ENCODE measurements at places on chromosomes 4 and X. TPM values are rescaled to one million over a fixed set of nuclear protein-coding genes. Genes with fewer than 3 reads are reported as not detected.

The PCDH10 gene
- not detected for total RNA-seq

The JCHAIN gene
- total RNA-seq = 0.84 TPM

The SLC26A1 gene
- 0.37 TPM for total RNA-seq

The PAGE1 gene
- total RNA-seq = not detected

The P2RY4 gene
- 0.39 TPM for total RNA-seq

The STPG2 gene
- 0.39 TPM for total RNA-seq

The RBBP7 gene
- 120 TPM for total RNA-seq

The PRKG2 gene
- 1.9 TPM for total RNA-seq

The C4orf51 gene
- total RNA-seq = not detected

The APELA gene
- not detected for total RNA-seq

The SYNPO2 gene
- total RNA-seq = 0.35 TPM

The PAGE5 gene
- not detected for total RNA-seq

The TLL1 gene
- total RNA-seq = not detected

The VEGFD gene
- total RNA-seq = not detected

The SPANXD gene
- total RNA-seq = not detected

The DSPP gene
- not detected for total RNA-seq

The FAM236D gene
- not detected for total RNA-seq

The NEUROG2 gene
- not detected for total RNA-seq
